ENCODE measurements at places on chromosomes 1 and 21.

GRCh38 chr1:212233321-212233720 lies 51.9 kb upstream of the PPP2R5A start:
- no peak for DNase-seq
- H3K27ac ChIP-seq: no peak overlapping the region
- H3K4me1 ChIP-seq: peaks cover 30% of the 10 kb centered on the region
- no peak overlapping the region for H3K4me3 ChIP-seq
- H3K27me3 ChIP-seq: no peaks in the 10 kb centered on the region

- H3K27me3 ChIP-seq: no peaks in the 10 kb centered on the region
- no peaks in the 10 kb centered on the region for H3K4me1 ChIP-seq
- no peaks in the 10 kb centered on the region for H3K36me3 ChIP-seq
Measured at GRCh38 chr1:14803002-14803789, 204.7 kb downstream of the KAZN start.

- no peaks in the 10 kb centered on the region for H3K4me1 ChIP-seq
- DNase-seq: no peak
- no peak overlapping the region for H3K4me3 ChIP-seq
- H3K36me3 ChIP-seq: no peaks in the 10 kb centered on the region
- H3K27me3 ChIP-seq: no peaks in the 10 kb centered on the region
- no peak overlapping the region for H3K27ac ChIP-seq
Measured at GRCh38 chr1:23522244-23522982, 8.6 kb downstream of the E2F2 start.

- H3K4me1 ChIP-seq: peaks cover 7% of the 10 kb centered on the region
- H3K27ac ChIP-seq: no peak overlapping the region
- H3K36me3 ChIP-seq: no peaks in the 10 kb centered on the region
- no peak overlapping the region for H3K4me3 ChIP-seq
- DNase-seq: no peak
Measured at GRCh38 chr1:168227620-168228019, 1.8 kb downstream of the SFT2D2 start.

GRCh38 chr21:33634254-33634653 lies 7.3 kb downstream of the CRYZL1 start:
- no peak for DNase-seq
- no peaks in the 10 kb centered on the region for H3K4me1 ChIP-seq
- no peaks in the 10 kb centered on the region for H3K36me3 ChIP-seq
- no peak overlapping the region for H3K27ac ChIP-seq
